Tibial nerve (tissue), 4 donors: ENCODE measurements at places on chromosomes 6 and 20. TPM values are rescaled to one million over a fixed set of nuclear protein-coding genes. Genes with fewer than 3 reads are reported as not detected.

GRCh38 chr20:55086421-55086820 lies 611.0 kb downstream of the DOK5 start:
- no peak for DNase-seq

GRCh38 chr6:144123421-144123820 lies 26.9 kb upstream of the STX11 start:
- DNase-seq = no peak

- DNase-seq = no peak
Measured at GRCh38 chr6:38092964-38093363, 273.4 kb downstream of the ZFAND3 start.

GRCh38 chr20:25233016-25233772 lies 14.7 kb upstream of the PYGB start:
- DNase-seq = peak; percentile 62

GRCh38 chr20:48298851-48299484 lies 513.7 kb upstream of the SULF2 start:
- DNase-seq = no peak

DNA sequence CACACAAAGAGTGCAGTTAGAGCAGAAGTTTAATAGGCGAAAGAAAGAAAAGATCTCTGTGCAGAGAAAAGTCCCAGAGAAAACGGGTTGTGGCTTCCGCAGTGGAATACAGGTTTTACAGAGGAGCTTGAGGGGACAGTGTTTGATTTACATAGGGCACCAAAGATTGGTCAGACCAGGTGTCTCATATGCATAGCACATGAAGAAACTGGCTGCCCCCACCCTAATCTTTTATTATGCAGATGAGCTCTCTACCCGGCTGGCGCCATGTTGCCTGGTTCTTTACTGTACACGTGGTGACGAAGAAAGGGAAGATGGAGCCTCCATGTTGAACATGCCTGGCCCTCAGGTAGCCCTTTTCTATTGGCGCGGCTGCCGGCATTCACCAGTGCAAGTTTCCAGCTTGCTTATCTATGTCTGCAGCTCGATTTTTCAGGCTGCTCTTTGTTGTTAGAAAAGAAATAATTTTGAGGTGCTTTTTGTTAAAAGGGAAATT lies 47.4 kb downstream of the SLC35B3 start:
- no peak for DNase-seq

DNA sequence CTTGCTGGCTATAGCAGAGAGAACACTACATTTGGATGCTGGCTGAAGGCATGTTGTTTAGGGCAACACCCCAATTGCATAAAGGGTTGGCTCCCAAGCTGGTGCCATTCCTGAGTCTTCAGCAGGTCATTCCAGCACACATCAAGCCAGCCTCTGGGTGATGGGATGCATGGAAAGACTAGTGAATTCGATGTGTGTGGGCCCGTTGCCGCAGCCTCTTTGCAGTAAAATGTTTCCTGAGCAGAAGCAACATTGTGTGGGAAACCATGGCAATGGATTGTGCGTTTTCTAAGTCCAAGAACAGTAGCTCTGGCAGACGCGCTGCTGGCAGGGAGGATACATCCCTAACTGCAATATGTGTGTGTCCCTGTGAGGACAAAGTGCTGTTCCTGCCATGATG lies 142.4 kb upstream of the SLC24A3 start:
- DNase-seq = no peak

- DNase-seq = no peak
Measured at GRCh38 chr20:24580855-24581254, 111.4 kb downstream of the SYNDIG1 start.

GRCh38 chr20:47361057-47361915 lies 4.8 kb upstream of the ZMYND8 start:
- no peak for DNase-seq

- no peak for DNase-seq
Measured at GRCh38 chr20:24598346-24598745, 128.9 kb downstream of the SYNDIG1 start.

GRCh38 chr20:59082981-59083380 lies 40.4 kb upstream of the PRELID3B start:
- no peak for DNase-seq

- DNase-seq = no peak
Measured at GRCh38 chr6:100880149-100880852, 828 bp downstream of the ASCC3 start.

PTCRA gene
- total RNA-seq = not detected

TAF8 gene
- 17.8 TPM for total RNA-seq

LGSN gene
- not detected for total RNA-seq

GRM1 gene
- total RNA-seq = 0.30 TPM

PROKR2 gene
- not detected for total RNA-seq
